Right renal cortex interstitium (tissue), 3 donors: ENCODE measurements at places on chromosomes 16 and 17. TPM values are rescaled to one million over a fixed set of nuclear protein-coding genes. Genes with fewer than 3 reads are reported as not detected.

Gene APOH
- polyA plus RNA-seq, result 0.51 TPM

- DNase-seq, result no peak
Measured at GRCh38 chr17:80890921-80891396, 100.7 kb upstream of the CHMP6 start.

DNA sequence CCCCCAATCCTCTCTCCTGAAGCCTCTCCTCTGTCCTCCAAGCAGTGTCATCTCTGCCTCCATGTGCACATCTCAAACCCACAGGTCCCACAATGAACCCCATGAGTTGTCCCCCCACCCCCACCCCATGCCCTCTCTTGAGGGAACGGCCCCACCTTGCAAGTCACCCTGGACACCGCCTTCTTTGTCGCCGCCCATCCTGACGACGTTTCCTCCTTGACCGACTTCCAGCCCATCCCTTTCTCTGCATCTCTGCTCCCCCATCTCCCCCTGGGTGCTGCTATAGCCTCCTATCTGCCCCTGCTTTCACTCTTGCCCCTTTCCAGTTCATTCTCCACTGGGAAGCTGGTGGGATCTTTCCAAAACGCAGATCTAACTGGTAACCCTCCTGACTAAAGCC is 1.7 kb upstream of the SPATA20 start:
- DNase-seq, result no peak

GRCh38 chr16:9268446-9268845 is 177.0 kb downstream of the HAPSTR1 start:
- DNase-seq, result no peak

DNA sequence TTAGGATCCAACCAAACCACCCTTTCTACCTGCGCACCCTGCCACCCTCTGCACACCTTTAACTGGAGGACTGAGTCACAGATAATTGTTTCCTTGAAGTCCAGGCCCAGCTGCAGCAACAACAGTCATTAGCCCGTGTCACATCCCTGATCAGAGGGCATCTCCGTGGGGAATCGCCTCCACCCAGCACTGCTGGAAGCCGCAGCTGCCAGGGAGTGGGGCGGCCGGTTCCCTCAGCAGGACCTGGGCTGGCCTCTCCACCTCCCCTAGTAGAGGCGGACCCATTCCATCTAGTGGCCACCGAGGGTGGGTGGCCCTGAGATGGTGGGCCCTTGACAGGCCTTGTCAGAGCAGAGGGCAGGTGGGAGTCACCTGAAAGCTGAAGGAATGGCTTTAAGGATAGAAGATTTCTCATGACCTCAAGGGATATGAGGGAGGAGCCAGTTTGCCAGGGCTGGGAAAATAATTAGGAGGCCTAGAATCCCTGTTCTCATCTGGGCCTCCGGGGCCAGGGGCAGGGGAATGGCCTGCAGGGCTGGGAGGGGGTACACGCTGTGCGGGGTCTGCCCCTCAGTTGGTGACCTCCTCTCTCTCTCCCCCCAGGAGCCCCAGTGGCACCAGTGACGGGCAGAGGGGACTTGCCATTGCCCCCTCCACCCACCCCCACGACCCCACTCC is 6.2 kb downstream of the PRSS53 start:
- DNase-seq, result no peak

GRCh38 chr17:78040440-78041385 is 82.2 kb downstream of the TNRC6C start:
- no peak for DNase-seq

GRCh38 chr16:67931712-67932461 is at the start of gene CTRL:
CTRL (minus strand) TSS chr16:67931862; CDS start chr16:67931852, 10 bp downstream.
- no peak for DNase-seq

DNA sequence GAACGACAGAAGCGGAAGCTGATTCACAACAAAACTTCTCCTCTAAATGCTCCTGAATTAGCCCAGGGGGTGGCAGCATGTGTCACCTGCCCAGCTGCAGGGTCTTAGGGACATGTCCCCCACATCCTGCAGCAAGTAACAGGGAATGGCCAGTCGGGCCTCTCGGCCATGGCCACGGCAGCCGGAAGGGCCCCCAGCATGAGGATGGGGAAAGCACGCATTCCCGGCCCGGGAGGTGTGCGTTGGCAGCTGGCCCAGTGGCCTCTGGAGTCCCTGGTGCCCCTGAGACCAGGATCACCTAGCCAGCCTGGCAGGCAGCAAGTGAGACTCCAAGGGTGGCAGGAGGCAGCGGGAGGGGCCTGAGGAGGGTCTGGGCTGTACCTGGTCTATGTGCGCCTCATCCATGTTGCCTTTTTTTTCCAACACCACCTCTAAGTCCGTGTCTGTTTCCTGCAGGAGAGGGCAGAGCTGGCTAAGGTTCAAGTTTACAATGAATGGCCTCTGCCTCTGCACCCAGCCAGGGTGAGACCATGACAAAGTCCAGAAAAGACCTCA is 7.0 kb downstream of the KNOP1 start:
- no peak for DNase-seq

DNA sequence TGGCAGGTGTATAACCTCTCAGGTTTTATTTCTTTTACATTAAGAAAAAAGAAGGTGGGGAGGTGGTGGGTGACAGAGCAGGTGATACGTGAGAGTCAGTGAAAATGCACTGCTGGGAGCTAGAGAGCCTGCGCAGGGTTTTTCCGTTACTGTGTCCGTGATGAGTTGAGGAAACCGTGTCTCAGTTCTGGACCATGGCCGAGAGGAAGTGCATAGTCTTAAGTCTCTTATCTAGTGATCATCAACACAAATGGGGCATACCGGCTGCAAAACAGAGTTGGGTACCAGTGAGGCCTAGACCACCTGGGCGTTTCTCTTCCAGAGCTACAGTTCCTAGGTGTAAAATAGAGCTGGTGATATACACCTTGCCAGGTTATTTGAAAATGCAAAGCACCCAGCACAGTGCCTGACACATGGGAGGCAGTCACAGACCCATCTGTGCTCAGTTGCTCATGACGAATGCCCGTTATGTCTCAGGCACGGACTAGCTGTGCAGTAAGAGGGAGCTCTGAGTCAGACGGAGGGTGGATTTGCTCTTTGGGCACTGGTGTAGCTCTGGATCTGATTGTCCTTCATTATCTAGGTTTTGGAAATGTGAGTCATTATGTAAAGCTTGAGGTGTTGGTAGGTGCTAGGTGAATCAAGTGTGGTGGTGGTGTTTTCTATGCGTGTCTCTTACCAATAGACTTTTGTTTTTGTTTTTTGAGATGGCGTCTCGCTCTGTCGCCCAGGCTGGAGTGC is 60.9 kb downstream of the RPTOR start:
- no peak for DNase-seq

Gene MAF
- 47.0 TPM for polyA plus RNA-seq

GRCh38 chr17:79842136-79842655 is 3.0 kb upstream of the CBX4 start:
- DNase-seq, result no peak

- no peak for DNase-seq
Measured at GRCh38 chr16:84141143-84141670, 3.8 kb downstream of the HSDL1 start.
